Upper lobe of left lung (tissue), 6 donors: ENCODE measurements at places on chromosomes 7 and 10. TPM values are rescaled to one million over a fixed set of nuclear protein-coding genes. Genes with fewer than 3 reads are reported as not detected.
A peak's percentile ranks its signal among the peaks of the same experiment; 100 is the strongest.

GRCh38 chr10:112335111-112335867, 38.6 kb upstream of the ACSL5 start:
- H3K4me3 ChIP-seq, result no peak overlapping the region
- no peak overlapping the region for H3K27ac ChIP-seq
- no peaks in the 10 kb centered on the region for H3K36me3 ChIP-seq
- H3K27me3 ChIP-seq, result no peaks in the 10 kb centered on the region
- no peak for DNase-seq

DNA sequence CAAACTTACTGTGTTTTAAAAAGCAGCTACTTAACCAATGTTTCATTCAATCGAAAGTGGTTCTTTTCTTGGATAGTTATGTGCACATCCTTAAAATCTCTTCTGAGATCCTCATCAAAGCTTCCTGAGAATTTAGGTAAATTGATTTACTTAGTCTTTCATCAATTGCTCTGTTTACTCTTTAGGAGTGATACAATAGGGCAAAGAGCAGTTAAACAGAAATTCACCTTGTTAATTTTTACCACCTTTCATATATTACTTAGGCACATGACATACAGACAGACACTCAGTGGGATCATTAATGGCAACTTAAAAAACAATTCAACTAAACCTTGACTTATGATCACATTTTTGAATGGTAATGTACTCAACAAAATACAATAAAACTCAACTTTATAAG, 456.3 kb downstream of the DGKB start:
- H3K36me3 ChIP-seq, result no peaks in the 10 kb centered on the region
- no peaks in the 10 kb centered on the region for H3K27me3 ChIP-seq
- no peak overlapping the region for H3K27ac ChIP-seq
- H3K4me1 ChIP-seq, result no peaks in the 10 kb centered on the region
- DNase-seq, result no peak

DNA sequence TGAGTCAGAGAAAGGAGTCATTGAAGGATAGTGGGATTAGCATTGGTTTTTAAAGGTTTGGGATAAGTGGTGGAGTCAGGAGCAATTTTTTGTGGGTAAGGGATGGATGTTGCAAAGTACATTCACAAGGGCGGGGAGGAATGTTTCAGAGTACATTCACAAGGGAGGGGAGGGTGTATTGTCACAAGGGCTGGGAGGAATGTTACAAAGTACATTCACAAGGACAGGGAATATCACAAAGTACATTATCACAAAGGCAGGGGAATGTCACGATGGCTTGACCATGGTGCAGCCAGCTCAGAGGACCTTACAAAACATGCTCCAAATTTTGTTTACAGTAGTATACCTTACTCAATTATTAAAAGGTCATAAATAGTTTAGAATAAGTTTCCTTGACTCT, 30.3 kb downstream of the C1GALT1 start:
- H3K27ac ChIP-seq, result no peak overlapping the region
- DNase-seq, result no peak
- H3K27me3 ChIP-seq, result no peaks in the 10 kb centered on the region
- H3K36me3 ChIP-seq, result peaks cover 3% of the 10 kb centered on the region
- H3K4me1 ChIP-seq, result no peaks in the 10 kb centered on the region

GRCh38 chr7:134167841-134168240, 40.7 kb downstream of the LRGUK start:
- DNase-seq, result no peak
- H3K4me1 ChIP-seq, result no peaks in the 10 kb centered on the region
- H3K4me3 ChIP-seq, result no peak overlapping the region

CYP2C19 gene
- total RNA-seq, result 0.20 TPM

HSPB1 gene
- total RNA-seq, result 703 TPM

SLC29A4 gene
- 1.8 TPM for total RNA-seq

DNA sequence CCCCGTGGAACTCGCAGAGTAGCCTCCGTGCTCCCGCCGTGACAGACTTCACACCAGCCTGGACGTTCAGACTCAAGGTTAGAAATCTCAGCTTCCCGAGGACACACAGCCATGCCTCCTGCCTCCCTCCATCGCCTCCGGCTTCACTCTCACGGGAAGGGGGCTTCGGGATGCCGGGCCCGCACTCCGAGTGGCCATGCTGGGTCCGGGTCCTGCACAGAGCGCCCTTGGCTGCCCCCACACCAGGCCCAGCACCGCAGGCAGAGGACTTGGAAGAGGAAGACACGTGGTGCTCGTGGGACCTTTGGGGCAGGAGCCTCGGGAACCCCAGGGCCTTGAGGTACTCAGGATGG, 89.8 kb downstream of the PDGFA start:
- DNase-seq, result peak; percentile 70
- H3K4me3 ChIP-seq, result no peak overlapping the region
- H3K27me3 ChIP-seq, result no peaks in the 10 kb centered on the region

MORN4 gene
- 2.1 TPM for total RNA-seq

ASB15 gene
- total RNA-seq, result not detected

DNA sequence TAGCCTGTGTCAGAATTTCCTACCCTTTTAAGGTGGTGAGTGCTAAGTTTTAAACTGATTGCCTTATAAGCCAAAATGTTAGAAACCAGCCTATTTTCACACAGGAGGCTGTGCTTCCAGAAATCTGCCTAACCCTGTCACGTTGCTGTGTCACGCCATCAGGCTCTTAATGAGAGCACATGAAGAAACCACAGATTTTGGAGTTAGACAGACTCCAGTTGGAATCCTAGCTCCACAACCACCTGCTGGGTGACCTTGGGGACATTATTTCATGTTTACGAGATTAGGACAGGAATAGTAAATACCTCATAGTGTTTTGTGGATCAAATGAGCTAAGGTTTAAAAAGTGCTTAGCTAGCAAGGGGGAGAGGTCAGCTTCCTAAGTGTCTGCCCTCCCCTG, 321.8 kb downstream of the DPP6 start:
- no peaks in the 10 kb centered on the region for H3K36me3 ChIP-seq
- H3K4me1 ChIP-seq, result no peaks in the 10 kb centered on the region
- DNase-seq, result no peak
- no peak overlapping the region for H3K27ac ChIP-seq
- H3K27me3 ChIP-seq, result no peaks in the 10 kb centered on the region

DLX6 gene
- not detected for total RNA-seq

DNA sequence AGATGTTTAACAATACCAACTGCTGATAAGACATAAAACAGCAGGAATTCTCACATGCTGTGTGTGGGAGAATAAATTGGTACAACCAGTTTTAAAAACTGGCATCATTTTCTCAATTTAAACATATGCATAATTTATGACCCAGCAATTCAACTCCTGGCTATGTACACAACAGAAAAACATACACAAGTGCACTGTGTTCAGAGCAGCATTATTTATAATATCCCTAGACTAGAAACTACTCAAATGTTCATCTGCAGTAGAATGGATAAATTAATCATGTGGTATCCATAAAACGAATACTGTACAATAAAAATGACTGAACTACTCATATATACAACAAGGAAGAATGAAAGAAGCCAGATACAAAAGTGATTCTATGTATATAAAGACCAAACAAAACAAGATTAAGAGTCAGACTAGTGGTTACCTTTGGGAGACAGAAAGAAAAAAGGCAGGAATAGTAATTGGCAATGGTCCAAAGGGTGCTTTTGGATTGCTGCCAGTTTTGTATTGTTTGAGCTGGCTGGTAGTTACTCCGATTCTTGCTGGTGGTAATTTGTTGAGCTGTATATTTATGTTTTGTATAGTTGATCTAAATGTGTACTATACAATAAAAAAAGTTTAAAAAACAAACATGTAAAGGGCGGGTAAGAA, 306.0 kb downstream of the TFEC start:
- no peak overlapping the region for H3K27ac ChIP-seq
- H3K4me1 ChIP-seq, result no peaks in the 10 kb centered on the region
- H3K4me3 ChIP-seq, result no peak overlapping the region
- H3K27me3 ChIP-seq, result no peaks in the 10 kb centered on the region
- no peaks in the 10 kb centered on the region for H3K36me3 ChIP-seq

TET1 gene
- 1.4 TPM for total RNA-seq

STEAP1 gene
- total RNA-seq, result 15.3 TPM

HOXA10 gene
- total RNA-seq, result not detected
